ENCODE measurements at places on chromosomes 7 and 10.

DNA sequence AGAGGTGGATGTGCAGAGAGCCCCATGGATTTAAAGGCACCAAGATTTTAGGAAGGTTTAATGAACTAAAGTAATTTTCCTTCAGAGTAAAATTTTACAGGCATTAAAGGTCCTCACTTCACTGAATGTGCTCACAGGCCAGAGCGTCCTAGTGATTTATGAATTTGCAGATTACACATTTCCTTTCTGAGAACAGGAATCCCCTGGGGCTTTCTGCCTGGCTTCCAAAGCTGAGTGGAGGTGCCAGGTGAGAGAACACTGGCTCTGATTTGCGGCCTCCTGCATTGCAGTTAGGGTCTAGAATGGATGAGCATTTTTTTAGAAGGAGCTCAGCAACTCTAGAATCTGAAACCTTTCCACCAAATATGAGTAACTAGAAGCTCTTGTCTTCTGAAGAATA is 194.3 kb downstream of the SORCS3 start:
- no peak for DNase-seq

DNA sequence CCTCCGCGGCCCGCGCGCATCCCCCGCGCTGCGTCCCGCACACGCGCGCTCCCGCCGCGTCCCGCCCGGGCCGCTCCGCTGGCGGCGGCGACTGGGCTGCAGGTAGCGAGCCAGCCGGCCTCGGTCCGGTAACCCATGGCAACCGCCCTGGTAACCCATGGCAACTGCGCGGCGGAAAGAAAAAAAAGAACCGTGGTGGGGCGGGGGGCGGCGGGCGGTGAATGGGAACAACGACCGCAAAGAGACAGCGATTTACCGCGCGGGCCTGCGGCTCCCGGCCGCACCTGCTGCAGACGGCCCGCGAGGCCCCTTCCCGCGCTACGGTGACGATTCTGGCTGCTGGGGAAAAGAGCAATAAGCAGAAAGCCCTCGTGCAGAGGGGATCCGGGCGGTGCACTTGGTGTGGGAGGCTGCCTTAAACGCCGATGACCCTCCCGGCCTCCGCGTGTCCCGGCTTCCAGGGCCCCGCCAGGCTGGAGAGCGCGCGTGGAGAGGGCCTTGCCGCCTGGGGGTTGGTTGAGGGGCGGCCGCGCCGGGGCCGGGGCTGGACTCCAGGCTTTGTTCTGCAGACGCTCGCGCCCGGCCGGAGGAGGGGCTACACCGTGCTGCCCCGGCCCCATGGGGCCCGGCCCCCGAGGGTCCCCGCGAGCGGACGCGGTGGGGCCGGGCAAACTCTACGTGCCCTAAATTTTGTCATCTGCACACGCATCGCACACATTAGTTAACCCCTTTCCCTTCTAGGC is 84.7 kb downstream of the SNX10 start:
- peak; percentile 18 for DNase-seq

DNA sequence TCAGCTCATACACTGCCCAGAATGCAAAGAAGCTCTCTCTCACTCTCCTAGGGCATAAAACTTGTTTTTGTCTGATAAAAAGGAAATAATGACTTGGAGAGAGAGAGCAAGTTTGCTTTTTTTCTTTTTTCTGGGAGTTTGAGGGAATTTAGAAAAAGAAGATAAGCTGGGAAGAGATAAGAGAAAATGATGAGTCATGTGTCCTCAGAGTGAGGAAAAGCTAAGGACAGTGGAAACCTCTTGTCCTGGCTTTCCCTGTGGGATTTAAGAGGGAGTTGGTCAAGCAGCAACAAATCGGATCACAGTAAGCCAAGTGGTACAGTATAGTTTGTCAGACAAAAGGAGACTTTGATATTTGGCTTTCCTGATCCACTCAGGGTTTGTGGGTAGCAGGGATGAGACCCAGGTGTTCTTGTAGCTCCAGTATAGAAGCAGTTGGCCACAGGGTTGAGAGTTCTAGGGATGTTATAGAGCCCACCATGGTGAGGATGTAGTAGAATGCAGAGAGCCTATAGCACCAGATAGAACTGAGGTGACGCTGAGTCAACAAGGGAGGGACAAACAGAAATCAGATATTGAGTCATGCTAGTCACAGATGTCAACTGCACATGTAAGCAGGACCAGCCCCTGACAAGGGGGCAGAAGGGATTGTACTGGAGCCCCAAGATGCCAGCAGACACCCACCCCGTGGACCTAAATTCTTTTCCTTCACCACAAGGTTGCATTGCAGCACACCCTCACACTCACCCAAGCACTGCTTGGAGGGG is 219.3 kb upstream of the TAC1 start:
- DNase-seq, result no peak

- no peak for DNase-seq
These were observed 25.4 kb downstream of the PDGFA start for GRCh38 chr7:494259-494687.

GRCh38 chr7:26477381-26477990 is 185.8 kb downstream of the SNX10 start:
- no peak for DNase-seq

- DNase-seq, result no peak
These were observed 108.7 kb upstream of the PPP2R2D start for GRCh38 chr10:131792011-131792651.

DNA sequence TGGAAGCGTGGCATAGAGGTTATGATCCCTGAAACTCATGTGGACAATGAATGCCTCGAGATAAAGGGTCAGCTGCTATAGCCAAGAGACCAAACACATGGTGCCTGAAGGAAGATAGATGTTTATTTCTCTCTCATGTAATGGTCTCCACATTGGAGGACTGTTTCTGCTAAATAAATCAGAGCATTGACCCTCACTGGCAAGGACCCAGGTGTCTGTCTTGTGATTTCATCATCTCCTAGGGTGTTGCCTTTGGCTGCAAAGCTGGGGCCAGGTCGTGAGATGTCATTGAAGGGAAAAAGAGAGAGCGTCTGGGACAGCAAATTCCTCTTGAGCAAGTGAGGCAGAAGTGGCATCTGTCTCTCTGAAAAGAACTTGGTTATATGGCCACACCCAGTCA is 64.6 kb downstream of the JCAD start:
- no peak for DNase-seq

DNA sequence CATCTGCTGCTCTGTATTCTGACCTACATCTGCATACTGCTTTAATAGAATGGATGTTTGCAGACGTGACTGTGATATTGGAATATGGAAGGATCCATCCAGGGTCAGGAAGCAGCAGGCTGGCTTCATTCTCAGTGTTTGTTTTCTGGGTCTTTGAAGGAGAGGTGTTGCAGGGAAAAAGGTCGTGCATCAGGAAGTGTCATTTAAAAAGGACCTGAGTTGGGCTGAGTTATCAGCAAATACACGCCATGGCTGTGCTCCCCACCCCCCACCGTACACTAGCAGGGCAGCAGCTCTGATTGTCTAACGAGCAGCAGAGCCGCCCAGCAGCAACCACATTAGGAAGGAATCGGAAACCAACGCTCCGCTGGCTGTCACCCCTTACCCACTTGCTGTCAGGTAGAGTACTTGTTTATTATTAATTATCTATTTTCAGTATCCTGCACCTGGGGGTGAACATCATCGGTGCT is 63.1 kb upstream of the STEAP1B start:
- DNase-seq, result no peak

DNA sequence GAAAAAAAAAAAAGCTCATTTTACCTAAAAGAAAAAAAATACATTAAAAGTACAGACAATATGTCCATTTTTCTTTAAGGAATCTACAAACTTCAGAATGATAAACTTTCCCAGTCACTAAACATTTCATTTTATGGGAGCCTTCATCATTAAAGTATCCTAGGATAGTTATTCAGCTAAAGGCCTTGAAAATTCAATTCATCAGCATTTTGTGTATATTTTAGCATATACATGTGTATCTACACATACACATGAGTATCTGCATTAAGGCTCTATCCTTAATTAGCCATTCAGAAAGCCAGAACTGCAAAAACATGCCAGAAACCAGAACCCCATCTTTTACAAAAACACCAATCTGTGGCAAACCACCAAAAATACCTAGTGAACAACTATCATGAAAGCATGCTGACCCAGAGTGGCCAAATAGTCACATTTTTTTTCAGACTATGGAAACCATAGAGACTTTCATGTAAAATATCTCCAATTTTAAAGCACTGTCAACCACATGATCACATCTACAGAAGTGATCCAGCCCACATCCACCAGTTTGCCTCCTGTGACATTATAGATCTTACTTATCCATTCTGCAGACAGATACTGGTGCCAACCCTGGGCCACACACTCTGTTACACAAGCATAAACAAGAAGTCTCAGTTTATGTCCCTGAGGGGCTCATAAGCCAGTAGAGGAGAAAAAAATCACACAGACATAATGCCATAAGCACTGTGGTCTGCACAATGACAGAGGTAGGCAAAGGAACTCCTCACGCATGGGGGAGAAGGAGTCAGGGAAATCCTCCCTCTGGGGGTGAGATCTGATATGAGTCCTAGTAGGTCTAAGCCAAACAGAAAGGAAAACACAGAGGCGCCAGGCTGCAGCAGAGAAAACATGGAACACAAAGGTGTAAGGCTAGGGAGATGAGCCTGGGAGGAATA is 79.2 kb downstream of the SRPK2 start:
- DNase-seq, result peak; percentile 19

- no peak for DNase-seq
These were observed 272.2 kb downstream of the TCF7L2 start for GRCh38 chr10:113222207-113222606.

- peak; percentile 34 for DNase-seq
These were observed 34.3 kb downstream of the SRPK2 start for GRCh38 chr7:105354383-105354782.

- DNase-seq, result no peak
These were observed 70.0 kb downstream of the SEMA3C start for GRCh38 chr7:80848841-80849240.

GRCh38 chr10:12608761-12609160 is 259.4 kb downstream of the CAMK1D start:
- DNase-seq, result no peak
